COR-L47 (cell line): ENCODE measurements at places on chromosomes 7 and 10.

DNA sequence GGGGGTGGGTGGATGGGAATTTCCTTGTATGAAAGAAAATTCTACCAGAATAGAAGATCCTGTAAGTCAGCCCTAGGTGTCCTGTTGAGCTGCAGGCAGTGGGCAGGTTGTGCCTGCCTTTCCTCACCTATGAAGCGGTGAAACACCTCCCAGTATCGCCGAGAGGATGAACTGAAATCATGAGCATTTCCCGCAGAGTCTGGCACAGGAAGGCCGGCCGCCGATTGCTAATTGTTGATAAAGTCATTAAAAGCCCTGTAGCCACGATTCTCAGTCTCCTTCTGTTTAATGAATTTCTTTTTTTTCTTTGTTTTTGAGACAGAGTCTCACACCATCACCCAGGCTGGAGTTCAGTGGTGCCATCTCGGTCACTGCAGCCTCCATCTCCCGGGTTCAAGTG lies 142.1 kb downstream of the CAMK1D start:
- DNase-seq, result no peak

DNA sequence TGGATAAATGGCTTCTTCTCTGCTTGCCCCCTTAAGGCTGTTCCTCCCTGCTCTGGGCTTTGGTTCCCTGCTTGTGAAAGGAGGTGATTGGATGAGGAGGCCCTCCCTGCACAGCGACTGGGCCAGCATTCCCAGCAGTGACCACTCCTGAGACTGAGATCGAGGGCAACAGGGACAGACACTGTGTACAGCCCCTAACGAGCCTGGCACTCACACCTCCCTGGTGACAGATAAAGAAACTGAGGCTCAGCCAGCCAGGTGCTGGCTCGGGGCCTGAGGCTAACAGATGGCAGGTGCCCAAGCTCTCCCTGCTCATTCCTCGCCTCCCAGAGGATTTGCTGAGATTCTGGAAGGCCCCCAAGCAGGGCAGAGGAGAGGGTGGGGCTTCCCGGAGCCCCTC lies 12.0 kb upstream of the AQP1 start:
- no peak for DNase-seq

- DNase-seq, result no peak
Observed at GRCh38 chr10:31125789-31126188, 94.1 kb upstream of the ZNF438 start.

DNA sequence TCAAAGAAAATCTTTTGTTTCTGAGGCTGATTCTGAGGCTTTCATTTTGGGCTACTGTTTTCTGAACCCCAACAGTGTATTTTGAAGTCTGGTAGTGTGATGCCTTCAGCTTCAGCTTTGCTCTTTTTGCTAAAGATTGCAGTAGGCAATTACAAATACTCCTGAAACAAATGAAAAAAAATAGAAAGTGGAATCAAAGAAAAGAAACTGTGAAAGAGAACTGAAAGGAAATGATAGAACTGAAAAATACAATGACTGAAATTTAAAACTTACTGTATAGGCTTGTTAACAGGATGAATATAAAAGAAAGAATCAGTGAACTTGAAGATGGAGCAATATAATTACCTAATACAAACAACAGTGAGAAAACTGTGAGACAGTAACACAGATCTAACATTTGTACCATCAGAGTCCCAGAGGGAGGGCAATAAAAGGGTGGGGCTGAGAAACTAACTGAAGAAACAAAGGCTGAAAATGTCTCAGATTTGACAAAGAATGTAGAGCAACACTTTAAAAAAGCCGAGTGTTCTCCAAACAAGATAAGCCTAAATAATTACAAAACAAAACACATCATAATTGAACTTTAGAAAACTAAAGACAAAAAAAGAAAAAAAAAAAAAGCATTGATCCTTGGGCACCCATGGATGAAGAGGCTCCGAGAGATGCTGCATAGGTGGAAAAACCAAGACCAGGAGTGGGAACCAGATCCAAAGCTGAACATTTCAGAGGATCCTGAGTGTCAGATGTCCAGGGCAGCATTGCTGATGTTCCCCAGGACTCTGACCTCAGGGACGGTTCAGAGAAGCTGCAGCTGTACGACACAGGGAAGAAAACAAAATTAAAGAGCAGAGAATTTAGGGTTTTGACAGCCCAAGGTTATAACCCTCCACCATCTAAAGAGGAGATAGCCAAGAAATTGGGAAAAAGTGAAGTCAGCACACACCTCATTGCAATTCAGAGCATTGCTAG lies 223.2 kb upstream of the IGFBP3 start:
- no peak for DNase-seq

DNA sequence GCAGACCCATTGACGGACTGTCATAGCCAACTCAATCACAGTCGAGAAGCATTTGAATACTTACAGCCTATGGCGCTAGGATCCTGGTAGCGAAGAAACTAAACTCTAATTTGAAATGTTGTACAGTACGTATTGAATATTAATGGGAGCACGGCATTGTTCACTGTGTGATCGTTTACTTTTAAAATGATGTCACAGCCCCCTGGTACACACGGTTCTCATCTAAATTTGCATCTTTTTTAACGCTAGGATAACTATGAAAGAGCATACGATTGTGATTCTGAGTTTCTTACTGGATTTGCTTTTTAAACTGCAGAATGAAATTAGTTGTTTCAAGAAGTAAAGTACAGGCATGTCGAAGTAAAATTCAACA lies 895 bp upstream of the NAPEPLD start:
- no peak for DNase-seq

- no peak for DNase-seq
Observed at GRCh38 chr7:9854605-9855004, 1119.1 kb upstream of the PHF14 start.
